ENCODE measurements at places on chromosomes 6 and 20.

DNA sequence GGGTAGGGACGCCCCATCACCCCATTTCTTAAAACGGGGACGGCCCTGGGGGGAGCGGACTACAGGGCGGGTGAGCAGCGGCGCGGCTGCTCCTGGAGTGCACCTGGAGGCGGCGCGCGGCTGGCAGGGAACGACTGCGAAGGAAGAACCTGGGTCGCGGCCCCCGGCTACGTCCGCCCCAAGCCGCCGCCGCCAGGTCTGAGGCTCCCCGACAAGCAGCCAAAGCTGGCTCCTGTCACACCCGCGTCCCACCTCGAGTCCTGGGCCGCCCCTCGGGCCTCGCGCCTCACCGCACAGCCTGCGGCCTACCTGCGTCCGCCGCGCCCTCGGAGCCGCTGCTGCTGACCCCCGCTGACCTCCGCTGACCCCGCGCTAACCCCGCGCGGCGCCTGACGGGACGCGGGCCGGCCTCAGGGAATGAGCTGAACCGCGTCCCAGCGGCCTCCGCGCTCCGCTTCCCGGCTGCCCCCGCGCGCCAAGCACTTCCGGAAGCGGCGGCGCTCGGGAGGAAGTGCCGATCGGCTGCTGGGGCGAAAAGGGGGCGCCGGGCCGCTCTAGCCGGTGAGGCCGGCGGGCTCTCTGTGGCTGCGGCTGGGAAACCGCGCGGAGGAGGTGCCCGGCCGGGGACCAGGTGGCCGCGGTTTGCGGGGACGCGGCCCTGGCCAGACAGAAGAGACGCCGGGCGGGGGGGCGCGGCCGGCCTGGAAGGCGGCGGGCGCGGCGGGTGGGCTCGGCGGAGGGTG lies at the start of the genes ARFRP1 and ZGPAT:
TSS of gene ARFRP1 (minus strand) at position 419 of the 743 bp plus-strand sequence. CDS start 885 bp downstream, outside the sequence.
TSS of gene ZGPAT (plus strand) at position 482 of the 743 bp plus-strand sequence. CDS start 542 bp downstream, outside the sequence.
- DNase-seq: peak; percentile 80

- DNase-seq: no peak
These were observed 3.3 kb downstream of the ADGRB3 start for GRCh38 chr6:68638230-68638900.

GRCh38 chr20:34331838-34332237 lies 28.7 kb upstream of the AHCY start:
- DNase-seq: no peak

DNA sequence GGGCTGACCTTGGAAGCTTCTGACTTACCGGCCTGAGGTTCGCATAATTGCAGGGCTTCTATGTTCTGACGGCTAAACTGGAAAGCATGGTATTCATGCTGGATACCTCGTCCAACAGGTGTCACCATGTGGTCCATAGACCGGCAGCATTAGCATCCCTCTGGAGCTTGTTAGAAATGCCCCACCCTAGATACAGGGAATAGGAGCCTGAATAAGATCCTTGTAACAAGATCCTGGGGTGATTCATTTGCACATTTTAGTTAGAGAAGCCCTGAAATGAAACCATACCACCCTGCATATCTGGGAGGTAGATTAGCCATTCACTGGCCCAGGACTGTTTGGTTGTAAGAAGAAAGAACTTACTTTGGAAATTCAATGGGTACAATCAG lies 77.7 kb downstream of the TMEM170B start:
- DNase-seq: no peak

- no peak for DNase-seq
These were observed 474.9 kb upstream of the JARID2 start for GRCh38 chr6:14771016-14771415.

DNA sequence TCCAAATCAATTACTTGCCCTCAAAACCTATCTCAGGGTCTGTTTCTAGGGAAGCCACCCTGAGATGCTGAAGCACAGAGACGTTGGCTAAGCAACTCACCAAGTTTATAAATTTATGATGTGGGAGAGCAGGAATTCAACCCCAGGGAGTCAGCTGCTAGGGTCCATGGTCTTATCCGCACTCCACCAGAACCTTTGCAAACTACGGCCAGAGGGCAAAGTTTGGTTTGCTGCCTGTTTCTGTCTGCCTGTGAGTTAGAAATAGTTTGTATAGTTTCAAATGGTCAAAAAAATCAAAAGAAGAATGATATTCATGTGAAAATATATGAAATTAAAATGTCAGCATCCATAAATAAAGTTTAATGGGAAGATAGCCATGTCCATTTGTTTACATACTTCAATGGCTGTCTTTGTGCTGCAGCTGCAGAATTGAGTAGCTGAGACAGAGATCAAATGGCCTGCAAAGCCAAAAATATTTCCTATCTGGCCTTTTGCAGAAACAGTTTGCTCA lies 83.7 kb upstream of the ZFP64 start:
- no peak for DNase-seq

DNA sequence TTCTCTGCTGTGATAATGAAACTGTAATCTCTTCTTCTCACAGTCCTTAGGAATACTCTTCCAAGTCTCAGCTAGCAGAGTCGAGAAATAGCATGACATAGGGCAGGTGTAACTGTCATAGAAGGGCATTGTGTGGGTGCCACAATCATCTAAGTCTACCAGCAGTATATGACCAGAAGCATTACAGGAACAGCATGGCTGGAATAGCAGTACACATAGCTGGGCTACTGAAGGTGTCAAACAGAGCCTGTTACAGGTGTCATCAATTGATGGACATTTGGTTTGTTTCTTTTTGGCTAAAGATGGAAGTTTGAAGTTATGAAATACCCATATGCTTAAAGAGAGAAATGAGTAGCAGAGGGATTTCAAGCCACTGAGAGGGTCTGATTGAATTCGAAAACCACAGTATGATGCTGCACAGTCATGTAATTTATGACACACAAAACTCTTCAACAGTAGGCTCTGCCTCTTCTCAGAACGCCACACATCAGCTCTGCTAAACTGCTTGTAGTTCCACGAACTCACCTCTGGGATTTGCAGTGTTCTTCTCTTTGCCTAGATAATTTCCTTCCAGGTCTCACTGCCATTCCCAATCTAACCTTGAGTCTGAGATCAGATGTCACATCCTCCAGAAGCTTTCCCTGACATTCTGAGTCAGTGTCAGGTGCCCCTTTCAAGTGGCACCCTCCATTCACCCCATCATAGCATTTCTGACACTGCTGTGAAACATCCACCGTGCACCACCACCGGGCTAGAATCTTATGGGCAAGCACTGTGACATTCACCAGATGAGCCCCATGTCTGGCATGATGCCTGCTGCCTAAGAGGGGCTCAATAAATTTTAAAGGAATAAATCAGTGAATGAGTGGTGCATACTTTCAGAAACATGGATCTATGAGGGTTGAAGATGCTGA lies 151.0 kb downstream of the ADAT2 start:
- DNase-seq: no peak

DNA sequence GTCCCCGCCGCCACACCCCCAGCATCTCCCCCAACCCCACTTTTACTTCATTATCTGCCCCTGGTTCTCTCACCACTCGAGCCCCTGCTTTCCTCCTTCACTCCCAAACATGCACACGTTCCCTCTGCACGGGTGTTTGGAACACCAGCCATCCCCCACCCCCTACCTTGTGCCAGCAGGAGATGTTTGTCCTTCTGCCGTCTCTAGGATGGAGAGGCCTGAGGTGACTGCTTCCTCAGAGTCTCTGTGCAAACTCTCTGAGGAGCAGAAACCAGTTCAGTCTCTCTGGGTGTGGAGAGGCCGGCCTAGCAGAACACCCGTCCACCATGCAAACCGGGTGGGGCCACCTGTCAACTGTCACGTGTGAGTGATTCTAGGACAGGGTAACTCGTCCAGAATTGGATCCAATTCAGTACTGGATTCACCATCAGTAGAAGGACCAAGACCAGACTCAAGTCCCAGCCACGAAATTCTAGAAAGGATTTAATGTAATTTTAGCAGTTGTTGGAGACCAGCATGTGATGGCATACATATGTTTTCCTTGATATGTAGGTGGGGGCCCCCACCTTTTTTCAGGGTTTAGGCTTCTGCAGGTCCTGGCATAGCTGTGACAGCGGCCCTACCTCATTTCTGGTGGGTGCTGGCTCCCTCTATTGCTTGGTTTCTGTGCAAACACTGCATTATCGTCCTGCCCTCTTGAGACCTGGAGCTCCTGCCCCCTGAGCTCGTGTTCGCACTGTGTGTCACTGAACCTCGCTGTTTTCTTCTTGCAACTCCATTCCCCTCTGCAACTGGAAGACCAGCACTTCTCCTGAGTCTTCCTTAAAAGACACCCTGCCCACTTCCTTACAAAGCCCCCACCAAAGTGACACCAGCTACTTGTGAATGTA lies at the start of gene RAET1E:
TSS of gene RAET1E (minus strand) at position 259 of the 890 bp plus-strand sequence. CDS start 7,212 bp downstream, outside the sequence.
- no peak for DNase-seq

Data from COR-L47 (cell line).